ENCODE measurements at places on chromosomes 12 and 14.

DNA sequence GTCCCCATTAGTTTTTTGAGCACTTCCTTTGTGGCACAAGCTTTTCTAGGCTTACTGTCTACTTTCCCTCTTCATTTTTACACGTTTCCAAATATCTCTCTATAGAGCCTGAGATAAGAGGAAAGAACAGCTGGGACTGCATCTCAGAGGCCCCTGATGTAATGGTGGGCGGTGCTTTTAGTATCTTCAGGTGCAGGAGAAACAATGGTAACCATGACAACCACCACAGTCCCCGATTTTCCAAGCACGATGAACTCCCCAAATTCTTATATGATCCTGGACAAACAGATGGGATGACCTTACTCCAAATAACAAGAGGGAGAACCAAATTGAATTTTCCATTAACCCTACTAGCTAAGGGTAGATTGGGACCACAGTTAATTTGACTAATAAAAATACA is 103.3 kb downstream of the AEBP2 start:
- no peak for DNase-seq

- no peak for DNase-seq
Observed at GRCh38 chr14:92459030-92459949, 54.3 kb upstream of the RIN3 start.

DNA sequence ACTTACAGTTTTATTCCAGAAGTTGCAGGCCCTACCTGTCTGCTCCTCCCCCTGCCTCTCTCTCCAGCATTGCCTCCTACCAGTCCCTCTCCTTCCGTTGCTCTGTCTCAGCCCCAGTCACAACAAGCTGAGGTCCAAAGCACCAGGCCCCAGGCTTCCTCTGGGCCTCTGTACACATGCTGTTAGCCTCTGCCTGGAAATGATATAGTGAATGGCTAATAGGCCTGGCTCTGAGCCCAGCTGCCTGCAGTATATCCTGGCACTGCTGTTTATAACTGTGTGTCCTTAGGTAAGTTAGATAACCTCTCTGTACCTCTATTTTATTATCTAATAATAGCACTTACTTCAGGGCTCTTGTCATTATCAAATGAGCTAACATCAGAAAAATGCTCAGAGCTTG is 114.9 kb upstream of the PWP1 start:
- no peak for DNase-seq

GRCh38 chr12:71392521-71393145 is 47.0 kb upstream of the LGR5 start:
- DNase-seq, result no peak

- peak; percentile 28 for DNase-seq
Observed at GRCh38 chr12:40224439-40225291, at the start of gene LRRK2. Gene LRRK2 (plus strand): TSS chr12:40224997. CDS start chr12:40225132, 135 bp downstream.

- DNase-seq, result peak; percentile 62
Observed at GRCh38 chr14:21852061-21852664, 178.5 kb upstream of the OR4E1 start.

DNA sequence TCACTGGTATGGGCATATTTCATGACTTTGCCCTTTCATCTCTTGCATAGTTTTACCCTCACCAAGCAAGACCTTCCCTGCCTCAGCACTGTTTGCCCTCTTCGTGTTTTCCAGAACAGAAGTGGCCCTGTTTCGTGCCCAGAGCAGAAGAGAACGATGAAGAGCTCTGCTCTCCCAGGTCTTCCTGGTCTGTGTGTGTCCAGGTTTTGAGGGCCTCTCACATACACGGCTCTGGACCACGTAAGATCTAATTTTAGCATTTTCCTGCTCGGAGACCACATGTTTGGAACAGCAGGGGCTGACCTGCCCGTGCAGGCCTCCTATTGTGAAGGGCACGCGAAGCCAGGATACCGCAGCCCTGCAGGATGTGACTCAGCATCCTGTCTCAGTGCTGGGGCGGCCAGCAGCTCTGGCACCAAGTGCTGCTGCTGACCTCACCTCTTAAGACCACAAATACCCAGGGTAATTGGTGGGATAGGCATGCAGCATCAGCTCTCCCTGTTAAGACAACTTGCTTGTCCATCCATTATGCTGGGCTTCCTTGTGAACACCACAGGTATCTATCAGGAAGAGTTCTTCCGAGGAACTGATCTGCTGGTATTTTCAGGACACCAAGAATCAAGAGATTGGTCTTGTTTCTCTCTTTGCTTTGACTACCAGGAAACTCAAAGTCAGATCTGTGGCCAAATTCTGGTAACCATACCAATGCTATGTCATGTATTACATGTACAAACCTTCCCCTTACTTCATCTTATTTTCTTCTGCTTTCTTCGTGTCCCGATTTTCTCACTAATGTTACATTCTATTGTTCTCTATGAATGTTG is 19.0 kb downstream of the SSH1 start:
- DNase-seq, result peak; percentile 46

DNA sequence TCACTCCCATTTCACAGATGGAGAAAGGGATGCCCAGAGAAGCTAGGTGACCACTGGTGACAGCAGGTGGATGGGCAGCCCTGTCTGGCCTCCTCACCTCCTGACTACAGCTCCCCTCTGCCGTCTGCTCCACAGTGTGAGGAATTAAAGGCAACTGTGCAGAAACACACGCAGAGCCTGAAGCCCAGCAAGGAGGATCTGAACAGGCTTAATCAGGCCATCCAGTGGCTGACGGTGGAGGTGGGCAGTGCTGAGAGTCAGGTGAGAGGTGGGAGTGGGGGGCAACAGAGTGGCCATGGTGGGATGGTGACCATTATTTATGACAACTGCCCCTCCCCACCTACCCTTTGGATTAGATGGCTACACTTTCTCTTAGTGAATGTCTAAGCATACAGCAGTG is 1.2 kb downstream of the KRT86 start:
- DNase-seq, result no peak

DNA sequence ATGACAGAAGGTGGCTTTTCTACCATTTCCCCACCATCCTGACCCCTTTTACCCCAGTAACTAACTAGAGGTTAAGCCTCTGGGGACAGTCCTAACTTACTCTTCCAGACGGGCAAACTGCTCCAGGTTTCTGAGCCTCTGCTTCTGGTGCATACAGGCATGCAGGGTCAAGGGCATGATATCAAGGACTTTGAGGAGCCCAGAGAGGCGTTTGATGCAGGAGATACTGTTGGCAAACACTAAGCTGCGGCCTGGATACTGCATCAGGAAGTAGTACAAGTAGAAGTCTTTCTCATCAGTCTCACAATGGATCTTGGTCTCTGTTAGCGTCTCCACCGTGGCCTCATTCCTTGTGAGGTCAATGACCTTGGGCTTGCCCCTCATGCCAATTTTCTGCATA is 21.0 kb downstream of the DDX24 start:
- DNase-seq, result no peak

DNA sequence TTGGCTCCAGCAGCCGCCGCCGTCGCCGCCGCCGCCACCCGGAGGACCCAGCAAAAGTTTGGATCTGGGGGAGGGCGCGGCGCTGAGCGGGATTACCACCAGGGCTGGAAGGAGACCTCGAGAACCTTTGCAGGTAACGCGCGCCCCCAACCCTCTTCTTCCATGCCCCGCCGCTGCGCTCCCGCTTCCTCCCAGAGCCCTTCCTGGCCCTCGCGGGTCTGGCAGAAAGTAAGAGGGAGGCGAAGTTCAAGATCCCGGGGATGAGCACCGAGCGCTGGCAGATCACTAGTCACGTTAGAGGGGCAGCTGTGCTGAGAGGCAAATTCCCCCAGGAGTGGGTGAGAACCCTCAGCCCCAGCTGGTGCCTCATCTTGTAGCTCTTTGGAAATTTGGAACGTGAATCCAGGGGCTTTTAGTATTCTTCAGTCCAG is 3.9 kb downstream of the FLRT2 start:
- no peak for DNase-seq

DNA sequence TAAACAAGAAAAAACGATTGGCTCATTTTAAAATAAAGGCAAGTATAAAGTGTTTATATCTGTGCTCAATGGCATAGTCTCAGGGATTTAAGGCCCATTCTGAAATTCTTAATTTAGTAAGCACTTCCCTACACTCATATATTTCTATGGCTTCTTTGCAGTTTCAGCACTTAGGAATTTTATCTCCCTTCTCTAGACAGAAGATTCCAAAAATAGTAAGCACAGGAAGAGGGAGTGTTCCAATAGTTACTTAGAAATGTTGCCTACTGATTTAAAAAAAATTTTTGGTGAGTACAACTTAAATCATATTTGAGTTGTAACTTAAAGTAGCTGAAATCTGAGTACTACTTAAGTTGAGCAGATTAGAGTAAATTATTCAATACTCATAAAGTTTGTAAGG is 19.8 kb downstream of the INSM2 start:
- no peak for DNase-seq

DNA sequence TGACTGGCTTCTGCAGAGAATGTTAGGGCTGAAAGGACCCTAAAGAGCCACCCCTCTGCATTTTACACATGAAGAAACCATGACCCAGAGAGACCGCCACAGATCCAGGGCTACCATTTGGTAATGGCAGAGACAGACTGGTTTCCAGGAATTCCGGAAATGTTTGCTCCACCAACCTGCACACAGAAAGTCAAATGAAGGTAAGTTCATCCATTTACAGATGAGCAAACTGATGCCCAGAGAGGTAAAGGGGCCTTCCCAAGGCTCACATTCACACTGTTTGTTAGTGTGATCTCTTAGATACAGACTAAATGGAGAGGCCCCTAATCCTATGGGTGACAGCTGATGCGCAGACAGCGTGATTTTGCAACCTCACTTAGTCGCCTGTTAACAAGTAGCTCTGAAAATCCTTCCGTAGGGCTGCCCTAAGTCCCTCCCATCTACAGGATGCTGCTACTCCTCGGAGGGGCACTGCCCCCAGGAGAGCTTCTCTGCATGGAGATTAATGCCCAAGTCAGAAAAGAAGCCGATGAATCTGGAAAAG is 33.8 kb downstream of the ZFP36L1 start:
- no peak for DNase-seq

DNA sequence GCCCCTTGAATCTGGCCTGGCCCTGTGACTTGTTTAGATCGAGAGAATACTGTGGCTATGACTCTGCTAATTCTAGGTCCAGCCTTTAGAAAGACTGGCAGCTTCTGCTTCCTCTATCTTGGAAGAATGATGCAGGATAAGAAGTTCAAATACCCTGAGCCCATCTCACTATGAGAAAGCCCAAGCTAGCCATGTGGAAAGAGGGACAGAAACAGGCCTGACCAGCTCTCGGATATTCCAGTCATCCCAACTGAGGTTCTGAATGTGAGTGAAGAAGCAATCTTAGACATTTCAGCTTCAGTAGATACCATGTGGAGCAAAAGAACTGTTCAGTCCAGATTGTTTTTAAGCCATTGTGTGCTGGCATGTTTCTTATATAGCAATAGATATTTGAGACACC is 17.3 kb upstream of the KRR1 start:
- no peak for DNase-seq

- no peak for DNase-seq
Observed at GRCh38 chr14:96905065-96905464, 107.9 kb downstream of the VRK1 start.

- DNase-seq, result no peak
Observed at GRCh38 chr12:99852666-99853065, 132.1 kb downstream of the ANKS1B start.

DNA sequence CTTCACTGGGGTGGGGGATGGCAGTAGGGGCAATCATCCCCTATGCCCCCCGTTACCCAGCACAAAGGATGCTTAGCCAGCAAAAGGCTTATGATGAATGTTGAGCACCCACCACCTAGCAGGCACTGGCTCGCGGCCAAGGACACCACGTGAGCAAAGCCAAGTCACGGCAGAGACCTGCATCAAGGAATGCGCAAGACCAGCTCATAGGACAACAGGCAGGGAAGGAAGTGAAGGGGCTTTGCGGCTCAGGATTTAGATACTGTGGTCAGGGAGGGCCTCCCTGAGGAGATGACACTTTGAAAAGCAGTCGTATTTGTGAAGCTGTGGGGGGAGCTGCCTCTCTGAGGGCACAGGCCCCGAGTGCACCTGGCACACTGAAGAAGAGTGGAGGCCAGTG is 32.8 kb downstream of the SH2B3 start:
- peak; percentile 51 for DNase-seq

DNA sequence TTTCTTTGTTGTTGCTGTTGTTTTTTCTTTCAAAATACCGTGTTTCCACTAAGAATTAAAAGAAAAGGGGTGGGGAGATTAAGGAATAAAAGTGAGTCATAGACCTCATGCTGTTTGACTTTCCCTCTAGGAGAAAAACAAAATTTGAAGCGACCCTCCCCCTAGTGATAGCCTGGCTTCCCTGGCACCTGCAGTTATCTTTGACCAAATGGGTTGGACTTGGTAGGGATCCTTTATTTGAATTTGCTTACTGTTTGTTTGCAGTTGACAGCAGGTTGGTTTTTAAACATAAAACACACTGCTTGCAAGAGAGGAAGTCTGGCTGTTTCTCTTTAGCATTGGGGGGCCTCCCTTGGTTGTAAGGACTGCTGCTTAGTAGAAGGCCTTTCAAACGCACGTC is 14.0 kb downstream of the OTX2 start:
- DNase-seq, result no peak

DNA sequence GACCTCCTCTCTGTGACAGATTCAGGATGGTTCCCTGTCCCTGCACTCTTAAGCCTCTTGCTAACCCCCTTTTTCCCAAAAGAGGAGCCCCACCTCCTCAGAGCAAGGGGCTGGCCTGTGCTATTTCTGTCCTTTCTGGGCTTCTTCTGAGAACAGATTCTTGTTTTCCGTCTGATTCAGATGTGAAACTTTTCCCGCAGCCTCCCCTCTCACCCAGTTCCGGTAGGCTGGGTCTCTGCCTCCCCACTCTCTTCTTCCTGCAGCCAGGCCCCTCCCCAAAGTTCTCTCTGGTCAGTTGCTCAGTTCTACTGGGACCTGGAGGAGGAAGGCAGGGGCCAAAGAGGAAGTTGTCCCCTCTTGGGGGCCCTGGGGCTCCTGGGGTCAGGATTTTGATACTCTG is 11.8 kb downstream of the PDE1B start:
- DNase-seq, result no peak

- no peak for DNase-seq
Observed at GRCh38 chr12:53186745-53187144, 6.0 kb upstream of the CSAD start.

DNA sequence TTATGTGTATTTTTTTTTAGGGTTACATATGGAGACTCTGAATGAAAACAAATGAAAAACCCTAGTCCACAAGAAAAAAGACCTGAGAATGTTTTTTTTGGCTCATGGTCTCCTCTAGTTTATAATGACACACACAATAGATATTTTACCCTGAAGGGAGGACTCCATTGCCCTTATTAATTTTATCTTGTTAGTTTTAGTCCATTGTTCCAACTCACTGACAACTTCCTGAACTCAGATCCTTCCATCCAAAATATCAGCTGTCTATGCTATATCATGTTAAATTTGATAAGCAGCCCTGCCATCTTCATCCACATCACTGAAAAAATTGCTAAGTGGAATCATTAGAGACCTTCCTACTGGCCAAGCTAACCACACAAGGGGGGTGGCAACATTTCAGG is 232.1 kb downstream of the MON2 start:
- no peak for DNase-seq

DNA sequence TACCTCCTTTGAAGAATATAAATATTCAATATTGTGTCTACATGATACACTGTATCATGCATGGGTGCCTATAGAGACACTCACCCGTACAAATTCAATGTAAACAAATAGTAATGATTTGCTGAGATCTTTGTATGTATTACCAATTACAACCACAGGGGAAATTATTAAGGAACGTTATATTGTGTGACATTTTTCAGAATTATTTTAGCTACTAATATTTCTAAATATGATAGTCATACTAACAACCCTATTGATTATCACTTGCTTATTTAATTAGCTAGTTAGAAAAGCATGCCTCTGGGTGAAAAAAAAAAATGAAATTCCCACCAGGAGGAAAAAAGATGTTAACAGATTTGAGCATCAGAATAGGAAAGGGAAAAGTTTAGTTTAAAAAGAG is 2.1 kb downstream of the SOX5 start:
- no peak for DNase-seq

GRCh38 chr12:57591782-57592325 is 862 bp downstream of the PIP4K2C start:
- DNase-seq, result peak; percentile 51
